Right atrium auricular region (tissue), 2 donors: ENCODE measurements at places on chromosomes 13 and 19.

DNA sequence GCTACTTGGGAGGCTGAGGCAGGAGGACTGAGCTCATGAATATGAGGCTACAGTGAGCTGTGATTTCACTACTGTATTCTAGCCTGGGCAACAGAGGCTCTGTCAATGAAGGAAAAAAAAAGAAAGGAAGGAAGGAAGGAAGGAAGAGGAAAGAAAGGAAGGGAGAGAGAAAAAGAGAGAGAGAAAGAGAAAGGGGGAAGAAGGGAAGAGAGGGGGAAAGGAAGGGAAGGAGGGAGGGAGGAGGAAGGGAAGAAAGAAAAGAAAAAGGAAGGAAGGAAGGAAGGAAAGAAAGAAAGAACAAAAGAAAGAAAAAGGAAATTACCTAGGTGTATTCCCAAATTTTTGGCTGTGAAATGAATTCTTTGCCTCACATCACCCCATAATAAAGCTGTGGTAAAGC, 7.2 kb upstream of the RFX2 start:
- no peak for DNase-seq

DNA sequence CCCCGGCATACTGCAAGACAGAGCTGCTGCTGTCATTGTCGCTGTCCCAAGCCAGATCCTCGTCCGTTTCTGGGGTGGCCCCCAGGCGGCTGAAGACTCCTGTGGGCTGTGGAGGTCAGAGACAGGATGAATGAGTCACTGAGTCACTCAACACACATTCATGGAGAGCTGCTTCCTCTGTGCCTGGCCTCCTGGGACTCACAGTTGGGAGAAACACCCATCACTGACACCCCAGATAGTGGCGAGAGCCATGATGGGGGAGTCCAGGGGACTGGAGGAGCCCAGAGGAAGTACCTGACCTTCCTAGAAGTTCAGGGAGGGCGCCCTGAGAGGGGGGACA, 26.0 kb downstream of the C19orf47 start:
- DNase-seq, result no peak

- no peak for DNase-seq
Observed at GRCh38 chr13:43786766-43787517, at the start of gene ENOX1. TSS of gene ENOX1 (minus strand) at chr13:43786972.

- DNase-seq, result no peak
Observed at GRCh38 chr13:32936716-32937115, 79.5 kb upstream of the KL start.

GRCh38 chr13:102993348-102993747, 72.9 kb downstream of the SLC10A2 start:
- no peak for DNase-seq

DNA sequence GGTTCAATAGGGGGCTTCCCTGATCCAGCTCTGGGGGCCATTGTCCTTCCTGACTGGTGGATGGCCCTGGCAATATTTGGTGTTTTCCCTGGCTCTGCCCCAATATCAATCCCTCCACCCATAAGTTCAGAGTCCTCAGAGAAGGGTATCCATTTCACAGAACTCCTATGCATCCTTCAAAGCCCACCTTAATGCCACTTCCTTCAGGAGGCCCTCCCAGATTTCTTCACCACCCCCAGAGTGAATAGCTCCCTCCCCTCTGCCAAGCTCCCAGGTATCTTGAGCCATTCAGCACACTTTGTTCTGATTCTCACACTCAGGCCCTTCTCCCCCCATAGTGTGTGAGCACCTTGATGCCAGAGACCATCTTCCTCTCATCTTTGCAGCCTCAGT, 5.8 kb downstream of the PPP1R14A start:
- DNase-seq, result no peak

DNA sequence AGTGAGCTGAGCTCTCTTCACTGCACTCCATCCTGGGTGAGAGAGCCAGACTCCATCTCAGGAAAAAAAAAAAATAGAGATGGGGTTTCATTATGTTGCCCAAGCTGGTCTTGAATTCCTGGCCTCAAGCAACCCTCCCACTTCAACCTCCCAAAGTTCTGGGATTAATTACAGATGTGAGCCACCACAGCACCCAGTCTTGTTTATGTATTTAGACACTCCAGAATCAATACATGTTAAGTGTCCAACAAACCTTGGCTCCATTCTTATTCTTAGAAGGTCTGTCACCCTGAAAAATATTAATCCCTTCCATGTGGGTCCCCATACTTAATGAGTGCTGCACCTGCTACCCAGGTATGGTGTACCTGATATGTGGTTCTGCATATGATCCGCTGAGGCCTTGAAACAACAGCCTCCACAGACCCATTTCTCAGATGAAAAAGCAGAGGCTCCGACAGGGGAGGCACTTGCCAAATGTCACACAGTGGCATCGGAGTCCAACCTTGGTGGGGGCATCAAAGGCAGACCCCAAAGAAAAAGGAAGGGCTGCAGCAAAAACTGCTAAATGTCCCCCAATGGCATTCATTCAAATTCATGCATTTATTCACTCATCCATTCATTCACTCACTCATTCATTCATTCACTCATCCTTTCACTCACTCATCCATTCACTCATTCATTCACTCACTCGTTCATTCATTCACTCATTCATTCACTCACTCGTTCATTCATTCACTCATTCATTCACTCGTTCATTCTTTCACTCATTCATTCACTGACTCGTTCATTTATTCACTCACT, 16.7 kb downstream of the TICAM1 start:
- DNase-seq, result no peak

- DNase-seq, result no peak
Observed at GRCh38 chr19:44010468-44010867, 7.7 kb downstream of the ZNF230 start.

DNA sequence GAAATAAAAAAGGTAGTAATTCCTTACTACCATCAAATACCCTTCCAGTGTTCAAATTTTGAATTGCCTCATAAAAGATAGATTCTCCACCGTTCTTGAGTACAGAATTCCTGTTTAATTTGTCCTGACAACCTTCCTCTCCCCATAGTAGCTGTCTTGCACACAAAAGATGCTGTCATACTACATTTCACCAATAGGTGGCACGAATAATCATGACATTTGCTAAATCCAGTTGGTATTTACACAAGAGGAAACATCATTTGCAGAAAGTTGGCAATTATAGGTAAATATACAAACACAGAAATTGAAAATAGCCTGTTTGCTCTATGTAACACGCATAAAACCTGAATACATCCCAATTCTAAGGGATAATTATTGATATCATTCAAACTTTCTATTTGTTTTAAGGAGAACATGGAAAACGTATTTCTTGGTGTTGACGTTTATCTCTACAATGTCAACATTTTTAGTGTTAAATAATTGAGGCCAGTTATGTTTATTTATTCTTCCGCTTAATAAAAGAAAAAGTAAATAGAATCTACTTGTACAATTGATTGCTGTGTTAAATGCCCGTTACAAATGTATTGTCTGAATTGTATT, 58.3 kb upstream of the CLDN10 start:
- DNase-seq, result no peak

- no peak for DNase-seq
Observed at GRCh38 chr13:102212729-102213128, 189.1 kb downstream of the FGF14 start.

DNA sequence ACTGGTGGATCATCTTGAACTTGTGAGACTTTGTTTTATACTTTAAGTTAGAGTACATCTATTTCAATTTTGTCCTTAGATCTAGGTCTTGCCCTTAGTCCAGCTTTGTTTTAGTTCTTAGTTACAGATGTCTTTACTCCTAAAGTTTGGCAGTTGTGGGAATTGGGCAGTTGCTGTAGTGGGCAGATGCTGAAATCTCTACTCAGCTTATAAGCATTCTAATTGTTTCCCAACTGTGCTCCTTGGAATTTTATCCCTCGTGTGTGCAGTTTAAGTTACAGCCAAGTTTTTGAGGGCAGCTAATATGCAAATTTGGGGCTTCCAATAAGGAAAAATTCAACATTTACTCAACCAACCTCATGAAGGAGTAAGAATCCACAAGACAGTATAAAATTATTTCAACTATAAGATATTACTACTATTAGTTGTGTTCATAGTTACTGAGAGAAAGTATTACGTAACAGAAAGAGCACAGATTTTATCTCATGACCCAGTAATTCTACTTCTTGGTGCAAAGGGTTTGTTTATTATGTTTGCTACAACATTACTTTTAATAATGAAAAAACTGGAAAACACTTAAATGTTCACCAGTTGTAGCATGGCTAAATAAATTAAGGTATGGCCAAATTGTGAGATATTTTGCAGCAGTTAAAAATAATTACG, 32.9 kb downstream of the CCDC122 start:
- no peak for DNase-seq

- DNase-seq, result no peak
Observed at GRCh38 chr13:30608364-30608763, 9.4 kb upstream of the USPL1 start.

DNA sequence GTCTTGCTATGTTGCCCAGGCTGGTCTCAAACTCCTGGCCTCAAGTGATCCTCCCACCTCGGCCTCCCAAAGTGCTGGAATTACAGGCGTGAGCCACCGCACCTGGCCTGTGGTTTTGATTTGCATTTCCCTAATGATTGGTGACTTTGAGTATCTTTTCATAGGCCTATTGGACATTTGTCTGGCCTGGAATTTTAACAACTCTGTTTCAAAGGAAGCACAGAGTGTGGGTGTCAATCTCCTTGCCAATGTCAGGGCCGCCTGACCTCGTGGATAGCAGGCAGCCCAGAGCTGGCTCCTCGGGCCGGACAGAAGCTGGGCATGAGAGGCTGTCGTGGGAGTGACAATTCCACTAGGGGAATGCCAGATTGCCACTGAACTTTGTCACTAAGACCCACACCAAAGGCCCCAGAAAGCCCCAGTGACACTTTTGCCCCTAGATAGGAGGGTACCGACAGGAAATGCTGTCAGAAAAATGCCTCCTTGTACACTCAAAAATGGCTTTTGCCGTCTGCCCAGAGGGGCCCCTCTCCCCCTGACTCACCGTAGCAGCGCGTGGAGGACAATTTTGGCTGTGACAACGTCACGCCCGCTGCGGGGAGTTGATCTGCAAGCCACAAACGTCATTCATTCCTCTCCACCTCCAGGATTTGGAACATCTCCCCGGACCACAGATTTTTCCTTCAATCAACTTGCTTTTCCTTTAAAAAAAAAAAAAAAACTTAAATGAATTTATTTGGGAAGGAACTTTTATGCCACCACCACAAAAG, 11.7 kb upstream of the ADGRE5 start:
- peak; percentile 77 for DNase-seq

GRCh38 chr13:107580741-107581412, 634.5 kb downstream of the LIG4 start:
- no peak for DNase-seq

GRCh38 chr13:34521171-34521570, 420.9 kb upstream of the NBEA start:
- DNase-seq, result no peak

DNA sequence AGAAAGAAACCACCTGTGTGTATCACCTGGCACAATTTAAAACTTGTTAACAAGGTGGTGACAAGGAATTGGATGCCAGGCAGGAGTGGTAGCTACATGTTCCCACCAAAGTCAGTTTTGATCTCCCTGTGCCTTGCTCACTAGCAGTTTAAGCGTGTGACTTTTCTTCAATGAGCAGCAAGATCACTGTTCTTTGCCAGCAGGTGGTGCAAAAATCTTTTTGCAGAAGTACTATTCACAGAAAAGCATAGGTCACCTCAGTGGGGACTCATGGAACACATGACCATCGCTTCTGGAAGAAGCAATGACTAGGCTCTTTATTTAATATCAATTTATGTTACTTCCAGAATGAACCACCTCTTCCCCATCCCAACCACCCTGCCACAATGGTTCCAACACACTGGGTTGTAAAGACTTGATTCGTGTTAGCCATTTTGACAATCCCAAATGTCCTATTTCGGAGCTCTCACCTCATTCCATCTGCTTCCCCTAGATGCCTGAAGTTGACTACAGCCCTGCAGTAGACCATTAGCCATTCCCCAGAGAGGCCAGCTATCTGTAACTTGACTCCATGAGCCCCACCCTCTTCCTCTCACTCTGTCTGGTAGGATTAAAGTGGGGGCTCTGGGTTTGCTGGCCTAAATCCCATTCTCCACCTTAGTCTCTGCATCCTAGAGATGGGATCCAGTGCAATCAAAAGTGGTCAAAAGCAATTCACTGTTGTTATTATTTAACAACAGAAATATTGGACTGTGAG, 59.1 kb upstream of the TNFRSF19 start:
- no peak for DNase-seq

DNA sequence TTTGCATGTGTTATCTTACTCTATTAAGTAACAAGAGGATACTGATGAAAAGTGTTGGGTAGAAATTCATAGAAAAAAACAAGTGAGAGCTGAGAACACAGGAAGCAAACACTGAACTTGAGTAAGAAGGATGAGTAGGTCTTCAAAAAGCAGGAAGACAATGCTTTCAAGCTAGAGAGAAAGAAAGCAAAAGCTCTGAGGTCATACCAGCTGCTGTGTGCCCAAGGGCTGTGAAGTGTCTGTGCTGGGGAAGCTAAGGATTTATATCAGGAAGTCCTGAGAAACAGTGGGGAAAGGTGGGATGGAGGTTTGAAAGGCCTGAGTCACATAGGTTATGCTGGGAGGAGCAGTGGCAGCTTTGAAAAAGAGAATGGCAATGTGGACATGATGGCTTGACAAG, 145.5 kb upstream of the MAB21L1 start:
- DNase-seq, result no peak

- no peak for DNase-seq
Observed at GRCh38 chr13:23686948-23687347, 116.7 kb downstream of the TNFRSF19 start.

- DNase-seq, result no peak
Observed at GRCh38 chr13:31860002-31860401, 120.7 kb downstream of the RXFP2 start.

- no peak for DNase-seq
Observed at GRCh38 chr19:58284199-58284598, 5.4 kb downstream of the ZNF8 start.

- no peak for DNase-seq
Observed at GRCh38 chr19:6204866-6205723, 69.6 kb downstream of the ACSBG2 start.

DNA sequence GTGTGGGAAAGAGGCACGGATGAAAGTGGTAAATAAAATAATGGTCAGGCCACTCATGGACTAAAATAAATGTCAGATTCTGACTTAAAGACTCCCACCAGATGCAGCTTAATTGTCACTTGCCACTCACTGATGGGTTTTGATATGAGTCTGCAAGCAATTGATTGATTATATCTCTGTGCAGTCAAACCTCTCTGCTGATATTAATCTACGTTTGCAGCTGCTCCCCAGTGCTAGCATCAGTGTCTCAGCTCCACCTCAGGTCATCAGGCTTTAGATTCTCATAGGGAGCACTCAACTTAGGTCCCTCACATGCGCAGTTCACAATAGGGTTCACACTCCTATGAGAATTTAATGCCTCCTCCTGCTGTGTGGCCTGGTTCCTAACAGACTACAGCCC, 195.3 kb downstream of the B3GLCT start:
- DNase-seq, result no peak

- no peak for DNase-seq
Observed at GRCh38 chr13:109145631-109146030, 516.2 kb downstream of the MYO16 start.

GRCh38 chr13:96771486-96772367, 222.5 kb downstream of the OXGR1 start:
- DNase-seq, result no peak
